Fibroblast of the conjunctiva (primary cell): ENCODE measurements at places on chromosomes 6 and 20.
A peak's percentile ranks its signal among the peaks of the same experiment; 100 is the strongest.

- DNase-seq, result peak; percentile 97
These were observed 10.5 kb upstream of the KIAA1755 start for GRCh38 chr20:38270869-38271605.

- DNase-seq, result no peak
These were observed 45.1 kb upstream of the FAM83D start for GRCh38 chr20:38880952-38881735.

DNA sequence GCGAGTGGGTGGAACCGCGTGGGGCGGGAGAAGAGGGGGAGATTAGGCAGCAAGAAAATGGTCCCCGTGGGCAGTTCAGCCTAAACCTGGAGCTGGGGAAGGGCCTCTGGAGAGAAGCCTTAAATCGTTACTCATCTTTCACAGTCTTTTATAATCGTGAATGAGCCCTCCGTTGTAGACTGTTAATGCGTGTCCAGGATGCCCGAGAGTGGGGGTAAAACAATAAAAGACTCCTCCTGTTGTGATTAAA is 11.0 kb upstream of the ELOVL5 start:
- DNase-seq, result no peak

DNA sequence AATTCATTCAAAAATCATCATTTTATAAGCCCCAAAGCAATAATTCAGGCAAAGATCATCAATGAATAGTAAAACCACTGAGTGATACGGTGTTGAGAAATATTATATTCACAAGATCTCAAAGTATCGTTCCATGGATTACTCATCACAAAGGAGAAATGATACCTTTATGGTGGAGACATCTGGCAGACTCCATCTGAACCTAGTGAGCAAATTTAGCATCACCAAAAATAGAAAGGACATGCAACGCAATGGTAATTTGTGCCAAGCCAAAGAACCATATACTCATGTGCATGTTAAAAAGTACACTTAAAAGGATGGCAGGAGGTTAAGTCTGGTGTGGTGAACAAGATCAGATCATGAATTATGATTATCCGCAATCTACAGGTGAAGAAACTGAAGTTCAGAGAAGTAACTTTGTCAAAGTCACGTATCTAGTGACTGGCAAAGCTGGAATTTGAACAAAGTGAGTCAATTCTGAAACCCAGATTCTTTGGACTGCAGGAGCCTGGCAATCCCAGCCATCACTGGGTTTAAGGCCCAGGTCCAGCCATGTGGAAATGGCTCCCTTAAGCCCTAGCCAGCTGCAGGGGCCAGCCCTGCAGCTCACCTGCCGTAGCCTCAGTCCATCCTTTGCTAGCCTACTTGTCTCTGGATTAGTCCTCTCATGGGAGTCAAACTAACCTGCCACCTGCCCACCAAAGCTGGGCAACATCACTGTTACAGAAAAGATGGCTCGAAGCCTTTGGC is 68.3 kb downstream of the PDE10A start:
- no peak for DNase-seq

DNA sequence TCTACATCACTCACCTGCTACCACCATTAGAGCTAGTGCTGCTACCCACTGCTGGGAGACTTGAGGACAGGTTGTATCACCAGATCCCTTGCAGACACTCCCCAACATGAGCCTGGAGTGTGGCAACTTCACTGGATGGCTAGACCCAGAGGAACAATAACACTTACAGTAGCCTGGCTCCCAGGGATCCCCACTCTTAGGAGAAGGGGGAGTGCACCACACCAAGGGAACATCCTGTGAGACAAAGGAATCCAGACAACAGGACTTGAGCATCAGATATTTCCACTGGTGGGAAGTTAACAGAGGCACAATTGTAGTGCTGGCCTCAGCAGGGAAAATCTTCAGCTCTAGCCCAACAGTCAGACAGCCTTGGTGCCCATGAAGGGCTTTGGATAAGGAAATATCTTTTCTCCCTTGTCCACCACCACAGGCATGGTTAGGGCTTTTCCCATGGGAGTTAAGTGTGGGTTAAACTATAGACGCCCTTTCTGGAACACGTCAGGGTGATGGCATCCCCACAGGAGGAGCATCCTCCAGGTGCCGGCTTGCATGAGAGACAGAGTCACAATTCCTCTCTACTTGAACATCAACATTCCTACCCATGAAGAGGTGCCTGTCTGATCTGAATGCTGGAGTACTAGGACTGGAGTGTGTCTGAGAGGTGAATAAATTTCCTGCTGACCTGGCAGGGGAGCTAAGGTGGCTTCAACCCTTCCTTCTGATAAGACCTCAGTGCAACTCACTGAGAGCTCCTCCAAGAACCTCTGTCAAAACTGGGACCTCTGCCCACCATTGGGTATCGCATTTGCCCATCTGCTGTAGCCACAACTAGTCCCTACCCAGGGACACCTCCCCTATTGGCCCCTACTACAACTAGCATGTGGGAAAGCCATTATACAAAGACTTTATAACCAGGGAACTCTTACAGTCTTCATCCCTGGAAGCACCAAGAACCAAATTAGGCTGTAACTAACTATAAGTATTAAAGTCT is 55.4 kb upstream of the SIRPG start:
- DNase-seq, result no peak

DNA sequence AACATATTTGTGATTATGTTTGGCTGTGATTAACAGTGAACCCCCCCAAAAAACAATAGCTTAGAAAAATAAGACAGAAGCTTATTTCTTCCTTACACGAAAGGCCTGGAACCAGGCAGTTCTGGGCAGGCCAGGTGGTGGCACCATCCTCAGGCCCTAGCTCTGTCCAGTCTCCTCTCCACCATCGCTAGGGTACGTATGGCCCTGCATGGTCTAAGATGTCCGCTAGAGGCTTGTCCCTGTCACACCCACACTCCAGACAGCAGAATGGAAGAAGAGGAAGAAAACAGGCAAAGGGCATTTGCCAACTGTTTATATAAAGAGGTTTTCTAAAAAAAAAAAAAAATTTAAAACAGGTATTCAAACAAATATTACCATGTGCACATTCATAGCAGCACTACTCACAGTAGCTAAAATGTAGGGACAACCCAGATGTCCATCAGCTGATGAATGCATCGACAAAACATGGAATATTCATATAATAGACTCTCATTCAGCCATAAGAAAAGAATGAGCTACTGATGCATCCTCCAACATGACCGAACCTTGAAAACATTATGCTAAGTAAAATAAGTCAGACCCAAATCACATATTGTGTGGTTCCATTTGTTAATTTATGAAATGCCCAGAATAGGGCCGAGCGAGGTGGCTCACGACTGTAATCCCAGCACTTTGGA is 6.7 kb downstream of the TGM3 start:
- DNase-seq, result no peak

GRCh38 chr6:8944548-8944947 is 509.2 kb upstream of the SLC35B3 start:
- DNase-seq, result no peak

GRCh38 chr20:52124821-52125220 is 66.8 kb downstream of the ZFP64 start:
- no peak for DNase-seq

DNA sequence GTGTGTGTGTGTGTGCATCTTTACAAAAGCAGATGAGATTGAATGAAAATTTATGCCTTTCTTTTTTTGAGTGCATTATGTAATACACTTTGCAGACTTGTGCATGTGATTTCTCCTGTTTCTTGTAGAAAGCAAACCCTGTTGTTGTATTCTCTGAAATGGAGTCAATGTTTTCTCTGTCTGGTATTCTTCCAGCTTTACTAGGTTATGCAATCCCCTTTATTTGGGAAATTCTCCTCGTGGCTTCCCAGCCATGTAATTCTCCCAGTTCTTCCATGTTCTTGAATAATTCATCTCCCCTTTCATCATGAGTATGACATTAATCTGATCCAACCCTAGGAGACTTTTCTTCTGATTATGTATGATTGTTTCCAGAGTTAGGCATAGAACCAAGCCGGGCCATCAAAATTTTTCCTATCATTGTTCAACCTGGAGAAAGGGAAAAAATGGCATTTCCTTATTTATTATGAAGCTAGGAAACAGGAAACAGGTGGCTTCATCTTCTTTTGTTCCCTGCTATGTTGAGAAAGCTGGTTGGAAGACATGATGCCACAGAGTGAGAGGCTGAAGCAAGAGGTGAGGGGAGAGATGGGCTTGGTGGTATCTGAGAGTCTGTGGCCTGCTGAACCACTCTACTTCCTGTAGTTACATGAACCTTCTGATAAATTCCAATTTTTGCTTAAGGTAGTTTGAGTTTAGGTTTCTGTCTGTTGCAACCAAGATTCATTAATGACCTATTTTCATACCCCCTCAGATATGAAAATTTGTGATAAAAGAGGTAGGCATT is 68.8 kb downstream of the PRL start:
- no peak for DNase-seq

DNA sequence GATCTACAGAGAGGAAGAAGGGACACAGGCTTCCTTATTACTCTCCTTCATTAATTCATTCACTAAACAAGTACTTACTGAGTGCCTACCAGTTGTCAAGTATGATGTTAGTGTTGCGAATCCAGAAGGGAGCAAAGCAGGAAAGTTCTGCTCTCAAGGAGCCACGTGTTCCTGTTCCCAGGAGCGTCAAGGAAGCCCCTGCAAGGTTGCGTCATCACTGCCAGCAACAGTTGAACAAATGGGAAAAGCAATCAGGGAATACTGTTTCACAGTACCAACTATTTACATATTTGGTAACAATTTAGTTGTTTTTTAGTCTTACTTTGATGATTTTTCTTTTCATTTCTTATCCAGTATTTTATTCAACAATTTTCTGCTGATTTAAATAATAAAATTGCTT is 310.0 kb downstream of the FOXA2 start:
- no peak for DNase-seq
